ENCODE measurements at places on chromosomes 2 and 18. TPM values are rescaled to one million over a fixed set of nuclear protein-coding genes. Genes with fewer than 3 reads are reported as not detected.

SSB gene
- total RNA-seq, result 28.8 TPM

GRHL1 gene
- total RNA-seq, result 1.3 TPM

ALPP gene
- total RNA-seq, result not detected

- peak overlapping the region; percentile 87 for H3K27ac ChIP-seq
- H3K27me3 ChIP-seq, result no peaks in the 10 kb centered on the region
- no peaks in the 10 kb centered on the region for H3K36me3 ChIP-seq
- H3K4me1 ChIP-seq, result peaks cover 26% of the 10 kb centered on the region
- DNase-seq, result peak; percentile 51
Observed at GRCh38 chr2:85741833-85742455, 11.8 kb upstream of the ATOH8 start.

- peaks cover 8% of the 10 kb centered on the region for H3K4me1 ChIP-seq
- no peak overlapping the region for H3K27ac ChIP-seq
- no peak overlapping the region for H3K4me3 ChIP-seq
- no peaks in the 10 kb centered on the region for H3K27me3 ChIP-seq
- DNase-seq, result no peak
Observed at GRCh38 chr18:74895686-74896085, 298.0 kb downstream of the ZNF407 start.

- DNase-seq, result no peak
- H3K27me3 ChIP-seq, result no peaks in the 10 kb centered on the region
- H3K27ac ChIP-seq, result no peak overlapping the region
- no peaks in the 10 kb centered on the region for H3K36me3 ChIP-seq
- H3K4me3 ChIP-seq, result no peak overlapping the region
- H3K4me1 ChIP-seq, result peaks cover 42% of the 10 kb centered on the region
Observed at GRCh38 chr2:101111262-101111838, 39.8 kb downstream of the TBC1D8 start.

DNA sequence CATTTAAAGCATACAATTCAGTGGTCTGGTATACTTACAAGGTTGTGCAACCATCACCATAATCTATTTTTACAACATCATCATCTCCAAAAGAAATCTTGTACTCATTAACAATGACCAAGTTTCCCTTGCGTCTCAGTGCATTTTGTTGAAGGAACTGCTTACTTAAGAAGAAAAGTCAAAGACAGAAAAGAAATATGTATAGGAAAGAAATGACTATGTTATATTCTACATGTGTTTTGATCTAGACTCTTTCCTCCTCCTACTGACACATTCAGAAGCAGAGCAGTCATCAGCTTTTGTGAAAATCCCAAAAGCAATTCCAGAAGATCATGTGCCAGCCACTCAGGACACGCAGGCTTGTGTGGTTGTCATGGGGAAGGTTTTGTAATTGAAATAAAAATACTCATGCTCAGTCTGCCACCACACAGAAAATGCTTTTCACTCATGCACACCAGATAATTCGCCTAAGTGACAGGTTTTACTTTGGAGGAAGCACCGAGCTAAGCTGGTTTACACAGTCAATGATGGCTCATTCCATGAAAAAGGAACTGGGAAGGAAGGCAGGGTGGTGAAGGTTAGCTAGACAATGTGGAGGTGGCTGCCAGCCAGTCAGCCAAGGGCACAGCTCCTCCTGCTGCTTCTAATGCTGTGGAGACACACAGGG lies 158.5 kb upstream of the REV1 start:
- no peak overlapping the region for H3K27ac ChIP-seq
- DNase-seq, result no peak
- H3K27me3 ChIP-seq, result no peaks in the 10 kb centered on the region
- H3K36me3 ChIP-seq, result no peaks in the 10 kb centered on the region

- H3K4me1 ChIP-seq, result no peaks in the 10 kb centered on the region
- H3K4me3 ChIP-seq, result no peak overlapping the region
- H3K36me3 ChIP-seq, result no peaks in the 10 kb centered on the region
- no peak overlapping the region for H3K27ac ChIP-seq
Observed at GRCh38 chr2:122191331-122191730, 435.9 kb downstream of the TSN start.

DNA sequence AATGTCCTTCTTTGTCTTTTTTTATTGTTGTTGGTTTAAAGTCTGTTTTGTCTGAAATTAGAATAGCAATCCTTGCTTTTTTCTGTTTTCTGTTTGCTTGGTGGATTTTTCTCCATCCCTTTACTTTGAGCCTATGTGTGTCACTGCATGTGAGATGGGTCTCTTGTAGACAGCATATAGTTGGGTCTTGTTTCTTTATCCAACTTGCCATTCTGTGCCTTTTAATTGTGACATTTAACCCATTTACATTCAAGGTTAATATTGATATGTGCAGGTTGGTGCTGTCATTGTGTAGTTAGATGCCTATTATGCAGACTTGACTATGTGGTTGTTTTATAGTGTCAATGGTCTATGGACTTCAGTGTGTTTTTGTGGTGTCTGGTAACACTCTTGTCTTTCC lies 197.5 kb upstream of the FN1 start:
- no peaks in the 10 kb centered on the region for H3K36me3 ChIP-seq
- H3K4me3 ChIP-seq, result no peak overlapping the region
- H3K27me3 ChIP-seq, result no peaks in the 10 kb centered on the region
- no peak overlapping the region for H3K27ac ChIP-seq
- no peak for DNase-seq
- no peaks in the 10 kb centered on the region for H3K4me1 ChIP-seq

DNA sequence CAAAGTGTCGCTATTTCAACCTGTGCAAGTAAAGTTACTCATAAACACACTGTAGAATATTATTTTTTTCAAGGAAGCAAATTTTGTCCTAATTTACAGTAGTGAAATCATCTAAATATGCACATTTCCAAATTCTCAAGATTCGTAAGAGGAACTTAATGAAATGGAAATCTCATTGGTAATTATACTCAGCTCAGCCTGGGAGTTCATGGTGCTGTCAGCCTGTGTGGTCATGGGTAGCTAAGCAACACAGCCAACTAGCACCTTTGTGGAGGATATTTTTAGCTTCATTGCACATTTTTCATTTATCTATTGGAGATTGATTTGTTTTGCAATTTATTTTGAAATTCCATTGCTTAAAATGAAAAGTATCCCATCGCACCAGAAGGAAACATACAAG lies 975.7 kb upstream of the ZEB2 start:
- H3K4me3 ChIP-seq, result no peak overlapping the region
- no peak overlapping the region for H3K27ac ChIP-seq
- no peaks in the 10 kb centered on the region for H3K36me3 ChIP-seq
- H3K27me3 ChIP-seq, result no peaks in the 10 kb centered on the region

GRCh38 chr2:36670881-36671595 lies 25.5 kb upstream of the VIT start:
- no peaks in the 10 kb centered on the region for H3K27me3 ChIP-seq
- H3K36me3 ChIP-seq, result no peaks in the 10 kb centered on the region
- DNase-seq, result no peak
- H3K4me1 ChIP-seq, result no peaks in the 10 kb centered on the region
- no peak overlapping the region for H3K4me3 ChIP-seq

- no peaks in the 10 kb centered on the region for H3K36me3 ChIP-seq
- DNase-seq, result no peak
- H3K27ac ChIP-seq, result no peak overlapping the region
- H3K4me3 ChIP-seq, result no peak overlapping the region
Observed at GRCh38 chr18:67243799-67244587, 272.5 kb downstream of the DSEL start.

DNA sequence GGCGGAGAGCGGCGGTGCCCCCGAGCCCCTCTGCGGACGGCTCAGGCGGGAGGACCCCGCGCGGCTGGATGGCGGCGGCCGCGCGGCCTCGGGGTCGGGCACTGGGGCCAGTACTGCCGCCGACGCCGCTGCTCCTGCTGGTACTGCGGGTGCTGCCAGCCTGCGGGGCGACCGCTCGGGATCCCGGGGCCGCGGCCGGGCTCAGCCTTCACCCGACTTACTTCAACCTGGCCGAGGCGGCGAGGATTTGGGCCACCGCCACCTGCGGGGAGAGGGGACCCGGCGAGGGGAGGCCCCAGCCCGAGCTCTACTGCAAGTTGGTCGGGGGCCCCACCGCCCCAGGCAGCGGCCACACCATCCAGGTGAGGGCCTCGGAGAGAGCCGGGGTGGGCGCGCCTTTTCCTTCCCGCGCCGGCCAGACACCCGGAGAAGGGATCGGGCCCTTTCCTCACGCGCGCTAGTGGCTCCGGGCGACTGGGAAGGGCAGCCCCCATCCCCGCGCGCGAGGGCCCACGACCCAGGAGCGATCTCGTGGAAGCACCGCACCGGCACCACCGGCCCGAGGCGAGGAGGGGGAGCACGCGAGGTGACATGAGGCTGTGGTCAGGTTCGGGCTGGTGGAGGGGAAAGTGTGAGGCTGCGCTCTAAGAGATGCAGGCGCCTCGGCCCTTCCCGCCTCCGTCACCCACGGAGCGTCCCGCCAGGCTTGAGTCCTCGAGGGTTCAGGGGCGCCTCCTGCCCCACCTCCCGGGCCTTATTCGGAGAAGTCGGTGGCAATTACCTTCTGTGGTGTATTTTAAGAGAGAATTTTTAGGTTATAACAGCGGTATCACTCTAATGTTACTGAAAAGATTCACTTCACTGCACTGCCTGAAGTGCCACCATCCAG lies 607 bp downstream of the LAMA3 start:
- H3K4me1 ChIP-seq, result peaks cover 20% of the 10 kb centered on the region
- H3K36me3 ChIP-seq, result no peaks in the 10 kb centered on the region
- H3K4me3 ChIP-seq, result peak overlapping the region; percentile 44
- H3K27me3 ChIP-seq, result peaks cover 45% of the 10 kb centered on the region
- no peak overlapping the region for H3K27ac ChIP-seq
